ENCODE measurements at places on chromosomes 12 and 14.

- no peak for DNase-seq
Observed at GRCh38 chr12:47034661-47035060, 44.8 kb upstream of the PCED1B start.

GRCh38 chr14:101454229-101454628, 107.1 kb upstream of the DIO3 start:
- DNase-seq = no peak

DNA sequence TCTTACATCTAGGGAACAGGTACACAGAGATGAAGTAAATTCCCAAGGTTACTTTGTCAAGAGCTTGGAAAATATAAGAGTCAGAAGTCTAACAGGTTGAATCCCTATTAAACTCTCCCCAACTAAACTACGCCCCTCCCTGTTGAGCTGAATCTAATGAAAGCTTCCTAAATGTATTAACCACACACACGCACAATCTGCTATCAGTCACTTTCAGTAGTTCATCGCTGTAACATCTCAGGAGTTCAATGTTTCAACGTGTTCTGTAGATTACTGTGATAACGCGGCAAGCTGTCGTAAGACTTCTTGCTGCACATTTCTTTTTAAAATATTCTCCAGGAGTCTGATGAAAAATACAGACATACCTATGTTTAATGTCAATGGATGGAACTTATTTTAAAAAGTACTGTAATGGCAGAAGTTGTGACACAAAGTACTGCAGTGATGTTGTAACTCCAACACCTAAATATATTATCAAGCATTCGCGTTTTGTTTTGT, 612 bp upstream of the SLC25A3 start:
- no peak for DNase-seq

DNA sequence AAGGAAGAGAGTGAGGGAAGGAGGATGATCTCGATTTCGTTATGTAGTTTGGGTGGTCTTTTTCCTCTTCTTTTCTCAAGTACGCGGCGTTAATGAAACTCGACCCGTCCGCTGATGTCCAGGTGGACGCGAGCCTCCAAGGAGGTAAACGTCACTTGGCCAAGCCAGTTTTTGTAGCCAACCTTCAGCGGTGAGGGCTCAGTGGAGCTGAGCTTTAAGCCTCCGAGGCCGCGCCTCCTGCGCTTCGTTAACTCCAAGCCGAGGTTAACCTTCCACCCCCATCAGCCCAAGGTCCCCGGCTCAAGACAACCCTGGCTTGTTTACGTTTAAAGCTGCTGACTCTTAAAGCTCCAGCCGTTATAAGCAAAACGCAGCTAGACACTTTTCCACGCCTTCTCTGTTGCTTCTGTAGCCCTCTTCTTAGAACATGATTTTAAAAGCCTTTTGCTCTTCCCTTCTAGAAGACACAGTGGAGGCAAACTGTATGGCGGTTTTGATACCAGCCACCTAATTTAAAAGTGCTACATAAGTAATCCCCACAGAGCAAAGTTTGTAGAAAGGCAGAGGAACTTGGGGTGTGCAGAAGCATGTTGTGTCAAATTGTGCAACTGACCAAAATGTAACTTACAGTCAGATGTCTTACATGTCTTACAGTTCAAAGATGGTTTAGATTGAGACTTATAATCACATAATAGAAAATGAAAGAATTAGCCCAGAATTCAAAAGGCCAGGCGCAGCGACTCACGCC, 923 bp upstream of the ITPR2 start:
- peak; percentile 63 for DNase-seq

DNA sequence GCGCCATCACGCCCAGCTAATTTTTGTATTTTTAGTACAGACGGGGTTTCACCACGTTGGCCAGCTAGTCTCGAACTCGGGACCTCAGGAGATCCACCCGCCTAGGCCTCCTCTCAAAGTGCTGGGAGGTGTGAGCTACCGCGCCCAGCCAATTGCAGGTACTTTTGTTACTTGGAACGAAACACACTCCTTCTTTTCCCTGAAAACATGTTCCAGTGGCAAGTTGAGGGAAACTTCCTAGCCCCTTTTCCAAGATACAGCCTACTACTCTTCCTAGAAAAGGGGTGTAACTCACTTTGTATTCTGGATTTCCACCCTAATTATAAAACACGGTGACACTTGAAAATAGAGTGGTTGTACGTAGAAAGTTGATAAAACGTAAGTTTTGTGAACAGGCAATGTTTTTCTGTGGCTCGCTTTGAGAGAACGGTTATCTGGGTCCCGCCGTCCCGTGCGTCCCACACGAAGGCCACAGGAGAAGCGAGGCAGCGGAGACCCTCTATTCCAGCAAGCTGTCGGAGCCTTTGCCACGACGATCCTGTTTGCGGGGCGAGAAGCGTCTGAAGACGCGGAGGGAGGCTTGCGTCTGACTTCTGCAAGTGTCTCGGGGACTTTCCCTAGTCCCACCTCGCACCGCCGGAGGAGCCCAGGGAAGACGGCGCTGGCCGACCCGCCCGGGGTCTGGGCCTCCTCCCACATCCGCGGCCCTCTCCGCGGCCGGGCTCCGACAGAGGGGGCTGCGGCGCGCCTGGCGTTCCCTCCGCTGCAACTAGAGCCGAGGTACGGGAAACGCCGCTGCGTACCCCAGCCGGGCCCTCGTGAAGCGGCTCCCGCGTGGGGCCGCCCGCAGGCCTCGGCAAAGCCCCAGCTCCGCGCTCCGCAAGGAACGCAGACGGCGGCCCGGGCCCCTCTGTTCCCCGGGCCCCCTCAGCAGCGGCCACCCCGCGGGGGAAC, 745 bp downstream of the CDCA4 start:
- peak; percentile 40 for DNase-seq

DNA sequence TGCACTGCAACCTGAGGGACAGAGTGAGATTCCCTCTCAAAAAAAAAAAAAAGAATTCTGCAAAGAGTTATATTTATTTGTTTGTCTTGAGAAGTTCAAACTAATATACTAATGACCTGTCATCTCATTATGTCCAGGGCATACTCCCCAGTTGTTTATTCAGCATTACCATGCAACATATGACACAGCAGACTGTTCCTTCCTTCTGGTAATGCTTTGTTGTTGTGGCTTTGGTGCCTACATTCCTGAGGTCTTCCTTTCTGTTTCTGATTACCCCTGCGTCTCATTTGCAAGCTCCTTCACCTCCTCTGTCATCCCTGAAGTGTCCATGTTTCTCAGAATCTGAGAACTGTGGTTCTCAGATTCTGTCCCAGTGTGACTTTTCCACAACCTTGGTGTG, 55.3 kb downstream of the DERA start:
- no peak for DNase-seq

GRCh38 chr12:131729254-131729955, 18.5 kb downstream of the SFSWAP start:
- peak; percentile 32 for DNase-seq

GRCh38 chr12:68178184-68178583, 18.6 kb upstream of the IFNG start:
- DNase-seq = no peak

GRCh38 chr12:116520801-116521471, 38.2 kb upstream of the MAP1LC3B2 start:
- peak; percentile 48 for DNase-seq

GRCh38 chr14:104309657-104310369, 171.4 kb downstream of the KIF26A start:
- no peak for DNase-seq

- peak; percentile 20 for DNase-seq
Observed at GRCh38 chr12:120933786-120934185, 29.6 kb upstream of the SPPL3 start.

DNA sequence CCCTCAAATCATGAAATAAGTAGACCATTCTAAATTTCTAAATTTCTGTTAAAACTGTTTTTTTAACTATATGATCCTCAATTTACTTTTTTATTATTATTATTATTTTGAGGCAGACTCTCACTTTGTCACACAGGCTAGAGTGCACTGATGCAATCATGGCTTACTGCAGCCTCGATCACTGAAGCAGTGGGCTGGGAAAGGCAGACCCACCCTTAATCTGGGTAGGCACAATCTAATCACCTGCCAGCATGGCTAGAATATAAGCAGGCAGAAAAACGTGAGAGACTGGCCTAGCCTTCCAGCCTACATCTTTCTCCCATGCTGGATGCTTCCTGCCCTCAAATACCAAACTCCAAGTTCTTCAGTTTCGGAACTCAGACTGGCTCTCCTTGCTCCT, 2.3 kb downstream of the ERO1A start:
- DNase-seq = no peak

- DNase-seq = no peak
Observed at GRCh38 chr12:94690198-94690771, 39.9 kb upstream of the TMCC3 start.

DNA sequence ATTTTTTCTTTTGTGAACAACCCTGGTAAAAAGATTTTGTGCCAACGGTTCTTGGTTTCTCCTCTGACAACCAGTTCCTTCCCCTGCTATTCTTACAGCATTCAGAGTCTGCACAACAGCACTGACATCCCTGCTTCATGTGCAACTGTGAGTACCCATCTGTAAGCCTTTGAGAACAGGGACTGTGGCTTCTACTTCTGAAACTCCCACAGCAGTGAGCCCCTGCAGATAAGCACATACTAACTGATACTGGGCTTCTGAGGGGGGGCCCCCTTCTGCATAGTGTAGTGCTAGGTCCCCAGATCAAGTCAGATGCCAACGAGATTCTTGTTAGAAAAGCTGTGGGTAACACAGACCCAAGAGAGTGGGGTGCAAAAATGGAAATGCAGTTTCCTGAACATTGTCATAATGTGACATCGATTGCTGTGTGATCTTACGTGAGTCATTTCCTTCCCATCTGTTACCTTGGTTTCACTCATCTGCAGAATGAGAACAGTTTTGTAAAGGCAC, 11.1 kb upstream of the NINJ2 start:
- DNase-seq = no peak

DNA sequence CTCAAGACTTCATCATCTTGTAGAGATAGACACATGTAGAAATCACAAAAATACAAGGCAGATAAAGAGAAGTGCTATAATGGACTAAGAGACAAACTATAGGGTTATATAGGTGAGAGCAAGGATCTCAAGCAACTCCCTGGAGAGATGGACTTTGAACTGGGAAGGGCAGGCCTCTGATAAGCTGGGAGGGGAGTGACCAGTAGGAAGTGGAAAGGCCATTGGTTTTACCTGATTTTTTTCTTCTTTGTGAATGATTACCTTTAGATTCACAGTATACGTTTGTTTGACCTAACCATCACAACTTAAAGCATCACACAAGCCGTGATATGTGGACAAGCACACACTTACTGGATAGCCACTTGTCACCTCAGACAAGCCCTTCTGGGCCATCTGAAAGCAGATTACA, 5.2 kb upstream of the TEP1 start:
- DNase-seq = no peak

DNA sequence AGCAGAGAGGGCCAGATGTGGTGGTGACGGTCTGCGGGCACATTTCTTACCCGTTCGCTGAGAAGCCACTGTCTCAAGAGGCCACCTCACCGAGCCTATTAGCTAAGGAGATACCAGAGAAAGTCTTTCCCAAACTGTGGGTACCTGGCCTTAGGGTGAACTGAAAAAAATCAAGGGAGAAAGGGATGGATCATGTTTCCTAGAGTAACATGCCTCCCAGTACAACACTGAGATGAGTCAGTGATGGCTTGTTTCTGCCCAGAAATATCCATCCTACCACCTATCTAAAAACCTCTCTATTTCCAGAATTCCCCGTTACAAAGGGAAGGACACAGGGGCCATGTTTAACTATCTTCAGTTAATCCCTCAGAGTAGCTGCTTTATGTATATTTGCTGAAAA, 83.7 kb downstream of the LMNTD1 start:
- no peak for DNase-seq

GRCh38 chr12:40164034-40164433, 58.2 kb upstream of the SLC2A13 start:
- DNase-seq = no peak

DNA sequence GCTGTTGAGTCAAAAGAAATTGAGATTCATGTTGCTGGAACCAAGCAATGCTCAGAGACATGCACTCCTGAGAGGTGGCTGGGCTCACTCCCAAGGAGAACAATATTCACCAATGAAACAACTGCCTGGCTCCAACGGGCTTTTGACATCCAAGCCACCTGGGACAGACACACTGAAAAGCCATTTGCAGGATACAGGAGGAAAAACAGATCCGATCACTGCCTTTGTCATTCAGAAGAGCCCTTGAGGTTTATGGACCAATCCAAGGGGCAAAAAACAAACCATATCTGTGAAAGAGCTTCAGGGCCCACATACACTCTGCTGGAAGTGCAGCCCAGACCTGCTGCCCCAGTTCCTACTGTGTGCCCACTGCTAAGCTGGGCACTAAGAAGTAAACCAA, 277.5 kb downstream of the NUAK1 start:
- DNase-seq = no peak

- DNase-seq = no peak
Observed at GRCh38 chr14:58824106-58824505, 186.3 kb downstream of the DACT1 start.

GRCh38 chr12:109246221-109246620, 62.9 kb downstream of the FOXN4 start:
- no peak for DNase-seq
